EL (cell line): ENCODE measurements at places on chromosomes 12 and 14.

DNA sequence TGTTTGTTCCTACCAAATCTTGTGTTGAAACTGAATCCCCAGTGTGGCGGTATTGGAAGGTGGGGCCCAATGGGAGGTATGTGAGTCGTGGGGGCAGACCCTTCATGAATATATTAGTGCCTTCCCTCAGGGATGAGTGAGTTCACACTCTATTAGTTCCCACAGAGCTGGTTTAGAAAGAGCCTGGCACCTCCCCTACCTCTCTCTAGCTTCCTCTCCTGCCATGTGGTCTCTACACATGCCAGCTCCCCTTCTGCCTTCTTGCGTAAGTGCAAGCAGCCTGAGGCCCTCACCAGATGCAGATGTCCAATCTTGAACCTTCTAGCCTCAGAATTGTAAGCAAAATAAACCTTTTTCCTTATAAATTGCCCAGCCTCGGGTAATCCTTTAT lies 105.8 kb downstream of the SPTSSA start:
- peak; percentile 43 for DNase-seq

- DNase-seq: no peak
These were observed 9.9 kb upstream of the NID2 start for GRCh38 chr14:52078721-52079120.

- DNase-seq: peak; percentile 69
These were observed 9.7 kb downstream of the PAWR start for GRCh38 chr12:79681008-79681590.

- no peak for DNase-seq
These were observed 94.3 kb downstream of the RGS6 start for GRCh38 chr14:72026536-72026935.

GRCh38 chr14:54681811-54682261 lies 114.9 kb downstream of the SAMD4A start:
- peak; percentile 82 for DNase-seq

GRCh38 chr14:23883684-23884540 lies 69.7 kb upstream of the DHRS4 start:
- DNase-seq: no peak

GRCh38 chr14:22981876-22982476 lies 375 bp downstream of the AJUBA start:
- no peak for DNase-seq

DNA sequence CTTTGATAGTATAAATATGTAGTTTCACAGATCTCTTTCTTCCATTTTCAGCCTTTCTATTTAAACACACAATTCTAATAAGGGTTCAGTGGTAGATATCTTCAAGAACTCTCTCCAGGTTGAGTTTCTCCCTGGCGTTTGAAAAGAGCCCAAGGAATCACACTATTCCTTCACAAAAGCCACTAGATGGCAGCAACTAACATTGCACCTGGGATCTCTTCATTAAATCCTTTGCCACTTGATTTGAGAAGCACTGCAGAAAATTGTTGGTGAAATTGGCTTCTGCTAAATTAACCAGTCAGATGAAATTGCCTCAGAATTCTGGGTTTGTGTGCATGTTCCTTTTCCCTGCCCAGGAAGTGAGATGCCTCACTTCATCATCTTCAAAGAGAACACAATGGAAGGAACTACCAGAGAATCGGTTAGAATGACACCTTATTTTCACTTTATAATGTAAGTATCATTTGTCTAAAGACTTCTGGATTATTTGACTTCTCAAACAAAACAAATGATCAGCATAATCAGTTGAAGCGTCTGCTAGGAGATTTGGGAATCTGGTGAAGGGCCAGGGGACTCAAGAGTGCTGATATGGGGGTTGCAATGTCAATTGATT lies 6.8 kb downstream of the CCDC198 start:
- peak; percentile 42 for DNase-seq

- peak; percentile 20 for DNase-seq
These were observed 136.2 kb downstream of the SLCO1B3 start for GRCh38 chr12:20946732-20947131.

GRCh38 chr12:110183386-110183785 lies 59.2 kb downstream of the IFT81 start:
- DNase-seq: no peak

GRCh38 chr12:113949321-113950305 lies 16.5 kb downstream of the RBM19 start:
- DNase-seq: no peak

DNA sequence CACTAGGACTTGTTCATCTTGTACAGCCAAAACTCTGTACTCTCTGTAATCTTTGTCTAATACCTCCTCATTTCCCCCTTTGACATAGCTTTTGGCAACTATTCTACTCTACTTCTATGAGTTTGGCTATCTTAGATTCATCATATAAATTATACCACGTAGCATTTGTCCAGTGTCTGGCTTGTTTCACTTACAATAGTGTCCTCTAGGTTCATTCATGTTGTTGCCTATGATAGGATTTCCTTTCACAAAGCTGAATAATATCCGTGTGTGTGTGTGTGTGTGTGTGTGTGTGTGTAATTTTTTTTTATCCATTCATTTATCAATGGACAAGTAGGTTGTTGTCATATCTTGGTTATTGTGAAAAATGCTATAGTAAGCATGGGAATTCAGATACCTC lies 209.5 kb downstream of the KCNC2 start:
- no peak for DNase-seq

- DNase-seq: no peak
These were observed 43.1 kb downstream of the LIMA1 start for GRCh38 chr12:50240096-50240791.

- DNase-seq: peak; percentile 23
These were observed 7.4 kb downstream of the GLIPR1L1 start for GRCh38 chr12:75341873-75342272.

GRCh38 chr12:116771651-116772050 lies 33.5 kb downstream of the RNFT2 start:
- no peak for DNase-seq

DNA sequence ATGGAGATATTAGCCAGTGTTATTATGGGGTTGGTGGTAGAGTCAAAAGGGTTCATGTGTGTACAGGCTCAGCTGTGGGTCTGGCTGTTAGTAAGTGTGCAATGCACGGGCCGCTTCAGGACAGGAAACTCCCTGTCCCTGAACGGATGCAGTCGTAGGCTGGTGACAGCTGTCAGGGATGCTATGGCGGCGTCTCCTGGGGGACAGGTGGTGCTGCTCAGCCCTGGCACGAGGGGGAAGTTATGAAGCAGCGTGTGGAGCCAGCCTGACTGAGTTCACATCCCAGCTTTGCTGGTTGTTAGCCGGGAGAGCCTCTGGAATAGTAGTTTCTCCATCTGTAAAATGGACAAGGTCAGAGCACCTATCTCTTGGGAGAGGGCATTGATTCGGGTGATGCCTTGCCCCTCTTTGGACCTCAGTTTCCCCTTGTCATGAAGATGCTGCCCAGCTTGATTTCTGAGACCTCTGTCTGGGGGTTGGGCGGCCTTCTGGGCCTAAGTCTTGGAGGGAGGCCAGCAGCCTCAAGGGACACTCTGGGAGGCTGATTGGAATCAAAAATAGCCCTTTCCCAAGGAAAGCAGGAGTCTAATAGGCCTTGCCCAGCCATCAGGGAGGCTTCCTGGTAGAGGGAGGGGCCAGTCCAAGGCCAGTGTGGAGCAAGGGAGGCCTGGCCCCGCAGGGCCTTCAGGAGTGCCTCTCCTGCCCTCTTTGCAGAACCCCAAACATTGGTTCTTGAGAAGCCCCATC lies 7.1 kb downstream of the ASB2 start:
- DNase-seq: no peak

DNA sequence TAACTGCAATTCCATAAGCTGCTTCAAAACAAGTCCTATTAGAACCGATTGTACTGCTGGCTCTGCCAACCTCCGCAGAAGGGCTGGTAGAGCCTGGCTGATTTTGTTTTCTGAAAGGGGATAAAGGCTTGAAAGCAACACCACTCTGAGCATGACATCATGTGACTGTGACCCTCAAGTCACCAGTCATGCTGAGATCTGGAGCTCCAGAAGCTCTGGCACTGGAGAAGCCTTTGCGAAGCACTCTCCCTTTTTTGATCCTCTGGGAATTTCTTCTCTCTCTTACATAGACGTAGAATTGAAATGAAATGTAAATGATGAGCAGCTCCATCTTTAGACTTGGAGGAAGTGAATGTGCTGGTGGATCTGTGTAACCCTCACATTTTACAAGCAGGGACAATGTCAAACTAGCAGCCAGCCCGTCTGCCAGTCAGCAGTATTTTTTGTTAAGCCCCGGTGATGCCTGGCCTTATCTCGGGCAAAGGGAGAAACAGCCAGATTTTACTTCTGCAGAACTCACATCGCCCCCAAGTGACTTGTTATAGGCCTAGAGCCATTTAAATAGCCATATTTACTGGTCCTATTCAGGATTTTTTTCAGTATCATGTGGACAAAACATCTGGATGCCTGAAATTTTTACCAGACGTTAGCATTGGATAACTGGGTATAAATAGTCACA lies 112.1 kb upstream of the NPAS3 start:
- DNase-seq: no peak

DNA sequence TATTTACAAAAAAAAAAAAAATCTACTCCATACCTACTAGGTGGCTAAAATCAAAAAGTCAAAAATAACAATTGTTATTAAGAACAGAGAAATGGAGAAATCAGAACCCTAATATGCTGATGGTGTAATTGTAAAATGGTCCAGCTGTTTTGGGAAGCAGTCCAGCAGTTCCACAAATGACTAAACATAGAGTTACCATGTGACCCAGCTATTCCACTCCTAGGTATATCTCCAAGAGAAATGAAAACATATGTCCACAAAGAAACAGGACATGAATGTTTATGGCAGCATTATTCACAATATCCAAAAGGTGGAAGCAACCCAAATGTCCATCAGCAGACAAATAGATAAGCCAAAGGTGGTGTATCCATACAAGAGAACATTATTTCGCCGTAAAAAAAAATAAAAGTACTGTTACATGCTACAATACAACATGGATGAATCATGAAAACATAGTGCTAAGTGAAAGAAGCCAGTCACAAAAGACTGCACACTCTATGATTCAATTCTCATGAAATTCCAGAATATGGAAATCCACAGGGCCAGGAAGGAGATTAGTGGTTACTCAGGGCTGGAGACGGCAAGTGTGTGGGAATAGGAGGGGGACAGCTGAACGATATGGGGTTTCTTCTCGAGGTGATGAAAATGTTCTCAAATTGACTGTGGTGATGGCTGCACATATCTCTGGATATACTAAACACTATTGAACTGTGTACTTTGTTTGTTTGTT lies 9.1 kb upstream of the DPF3 start:
- no peak for DNase-seq

DNA sequence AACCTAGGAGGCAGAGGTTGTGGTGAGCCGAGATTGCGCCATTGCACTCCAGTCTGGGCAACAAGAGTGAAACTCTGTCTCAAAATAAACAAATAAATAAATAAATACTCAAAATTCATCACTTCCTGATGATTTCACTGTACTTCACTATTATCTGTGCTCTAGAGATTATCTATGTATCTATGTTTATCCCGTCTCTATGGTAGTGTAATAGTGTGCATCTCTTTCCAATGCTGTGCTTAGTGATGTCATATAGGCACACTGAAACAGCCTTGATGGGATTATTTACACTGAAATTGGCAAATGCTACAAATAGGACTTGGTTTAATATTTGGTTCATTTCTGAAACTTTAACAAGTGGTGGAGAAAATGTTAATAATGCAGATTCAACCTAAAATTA lies 6.5 kb downstream of the CAPS2 start:
- DNase-seq: no peak

- DNase-seq: no peak
These were observed 491.8 kb downstream of the PCNX1 start for GRCh38 chr14:71399057-71399487.

DNA sequence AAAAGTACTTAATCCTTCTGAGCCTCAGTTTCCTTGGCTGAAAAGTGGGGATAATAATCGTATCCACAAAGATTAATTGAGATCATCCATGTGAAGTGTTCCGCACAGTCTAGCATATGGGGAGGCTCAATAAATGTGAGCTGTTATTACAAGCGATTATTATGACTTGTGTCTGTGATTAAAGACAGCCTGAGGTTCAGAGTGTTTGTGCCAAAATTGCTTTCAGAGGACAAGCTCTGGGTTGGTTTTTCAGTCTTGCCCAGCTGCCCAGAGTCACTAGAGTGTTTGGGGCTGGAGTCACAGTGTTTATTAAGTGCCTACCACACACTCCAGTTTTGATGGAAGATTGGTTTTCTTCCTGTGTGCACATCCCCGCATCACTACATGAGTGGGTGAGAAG lies 53.5 kb downstream of the NTF3 start:
- DNase-seq: no peak

GRCh38 chr14:58298477-58299400 lies at the start of gene ARID4A:
ARID4A (plus strand) TSS chr14:58298555; CDS start chr14:58299855, 1,300 bp downstream.
- DNase-seq: no peak

- peak; percentile 81 for DNase-seq
These were observed at the start of gene ZNF705A for GRCh38 chr12:8156845-8157244. ZNF705A (plus strand) TSS chr12:8157015; CDS start chr12:8172626, 15,611 bp downstream.

DNA sequence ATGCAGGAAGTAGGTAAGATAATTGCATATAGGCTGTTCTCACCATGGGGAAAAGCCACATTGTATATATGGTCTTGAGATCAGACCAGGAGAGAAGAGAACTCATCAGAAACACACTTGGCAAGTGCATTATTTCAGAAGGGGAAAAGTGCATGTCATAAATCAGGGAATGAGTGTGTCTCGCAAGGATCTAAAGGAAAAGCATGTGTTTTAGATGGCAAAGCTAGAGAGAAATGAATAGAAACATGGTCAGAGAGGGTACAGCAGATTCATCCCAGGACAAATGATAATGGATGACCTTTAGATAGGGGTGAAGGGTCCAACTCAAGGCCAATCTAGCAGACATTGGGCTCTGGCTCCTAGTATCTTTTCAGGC lies 230.2 kb upstream of the NAV3 start:
- DNase-seq: no peak

DNA sequence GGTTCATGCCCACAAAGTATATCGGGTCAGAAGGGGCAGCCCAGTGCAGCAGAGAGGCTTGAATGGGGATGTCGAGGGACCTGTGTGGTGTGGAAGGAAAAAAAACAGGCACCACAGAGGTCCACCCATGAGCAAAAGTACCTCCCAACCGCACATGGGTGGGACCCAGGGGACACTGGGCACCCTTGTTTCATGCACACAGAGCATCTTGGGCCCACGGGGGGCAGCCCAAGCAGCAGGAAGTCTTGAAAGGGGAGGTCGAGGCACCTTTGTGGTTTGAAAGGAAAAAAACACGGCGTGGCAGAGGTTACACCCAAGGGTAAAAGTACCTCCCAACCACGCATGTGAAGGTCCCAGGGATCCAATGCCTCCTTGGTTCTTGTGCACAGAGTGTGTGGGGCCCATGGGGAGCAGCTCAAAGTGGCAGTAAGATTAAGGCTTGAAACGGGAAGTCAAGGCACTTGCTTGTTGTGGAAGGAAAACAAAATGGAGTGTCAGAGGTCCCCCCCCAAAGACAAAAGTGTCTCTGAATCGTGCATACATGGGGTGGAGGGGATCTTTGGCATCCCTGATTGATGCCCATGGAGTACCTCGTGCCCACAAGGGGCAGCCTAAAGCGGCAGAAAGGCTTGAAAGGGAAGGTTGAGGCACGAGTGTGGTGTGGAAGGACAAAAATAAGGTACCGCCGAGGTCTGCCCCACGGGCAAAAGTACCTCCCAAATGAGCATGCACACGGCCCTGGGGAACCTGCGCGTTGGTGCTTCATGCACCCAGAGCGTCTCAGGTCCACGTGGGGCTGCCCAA lies 575.5 kb downstream of the ALG10 start:
- no peak for DNase-seq

GRCh38 chr12:1839956-1840951 lies 19.9 kb downstream of the LRTM2 start:
- no peak for DNase-seq
